ENCODE measurements at places on chromosomes 5 and 9. TPM values are rescaled to one million over a fixed set of nuclear protein-coding genes. Genes with fewer than 3 reads are reported as not detected.

- peak overlapping the region; percentile 86 for H3K27ac ChIP-seq
- H3K4me3 ChIP-seq = peak overlapping the region; percentile 93
- H3K27me3 ChIP-seq = no peaks in the 10 kb centered on the region
- DNase-seq = no peak
- H3K4me1 ChIP-seq = peaks cover 62% of the 10 kb centered on the region
Measured at GRCh38 chr9:111037356-111037707, 938 bp downstream of the LPAR1 start.

Gene FIBCD1
- not detected for total RNA-seq

Gene KCNT1
- total RNA-seq = 0.28 TPM

Gene GZMA
- 1.6 TPM for total RNA-seq

- no peak for DNase-seq
- H3K36me3 ChIP-seq = no peaks in the 10 kb centered on the region
- no peak overlapping the region for H3K27ac ChIP-seq
Measured at GRCh38 chr5:90547072-90547536, 11.5 kb upstream of the ADGRV1 start.

- DNase-seq = no peak
- no peaks in the 10 kb centered on the region for H3K36me3 ChIP-seq
- no peak overlapping the region for H3K4me3 ChIP-seq
- no peaks in the 10 kb centered on the region for H3K27me3 ChIP-seq
Measured at GRCh38 chr5:170508036-170508435, 4.2 kb downstream of the KCNIP1 start.

Gene SKP2
- 7.8 TPM for total RNA-seq

Gene FRMD3
- total RNA-seq = 5.2 TPM

Gene ASB6
- total RNA-seq = 23.0 TPM

DNA sequence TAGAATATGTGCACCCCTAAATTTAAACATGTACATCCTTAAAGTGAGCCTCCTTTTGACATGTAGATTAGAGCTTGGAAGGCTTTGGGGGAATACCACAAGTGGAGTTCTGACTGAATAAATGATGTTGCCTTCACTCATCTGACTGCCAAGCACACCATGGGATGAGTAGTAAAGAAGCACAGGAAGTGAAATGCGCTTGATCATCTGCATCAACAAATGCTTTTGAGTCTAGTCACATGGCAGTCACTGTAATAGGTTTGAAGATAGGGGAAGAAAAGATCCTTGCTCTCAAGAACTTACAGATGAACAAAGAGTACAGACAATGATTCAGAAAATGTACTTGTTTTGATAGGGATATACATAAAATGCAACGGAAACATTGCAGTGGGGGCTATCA is 62.0 kb upstream of the STARD4 start:
- no peak for DNase-seq
- no peaks in the 10 kb centered on the region for H3K4me1 ChIP-seq
- H3K27me3 ChIP-seq = no peaks in the 10 kb centered on the region
- H3K36me3 ChIP-seq = no peaks in the 10 kb centered on the region
- H3K27ac ChIP-seq = no peak overlapping the region
- no peak overlapping the region for H3K4me3 ChIP-seq

- H3K36me3 ChIP-seq = no peaks in the 10 kb centered on the region
- H3K4me3 ChIP-seq = no peak overlapping the region
- no peak for DNase-seq
Measured at GRCh38 chr5:153744751-153745150, 254.3 kb downstream of the GRIA1 start.

- no peak for DNase-seq
- H3K27me3 ChIP-seq = no peaks in the 10 kb centered on the region
- no peak overlapping the region for H3K27ac ChIP-seq
- H3K4me1 ChIP-seq = peaks cover 12% of the 10 kb centered on the region
- no peak overlapping the region for H3K4me3 ChIP-seq
Measured at GRCh38 chr5:147576646-147577535, 67.0 kb upstream of the DPYSL3 start.

DNA sequence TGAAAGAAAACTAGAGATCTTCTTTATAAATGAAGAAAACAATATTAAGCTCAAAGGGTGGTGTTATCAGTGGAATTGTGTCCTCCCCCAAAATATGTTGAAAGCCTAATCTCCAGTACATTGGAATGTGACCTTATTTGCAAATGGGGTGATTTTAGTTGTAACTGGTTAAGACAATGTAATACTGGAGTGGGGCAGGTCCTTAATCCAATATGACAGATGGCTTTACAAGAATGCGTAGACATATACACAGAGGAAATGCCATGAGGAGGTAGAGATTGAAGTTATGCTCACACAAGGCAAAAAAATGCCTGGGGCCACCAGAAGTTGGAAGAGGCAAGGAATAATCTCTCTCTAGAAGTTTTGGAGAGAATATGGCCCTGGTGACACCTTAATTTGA is 13.7 kb upstream of the TRIM32 start:
- no peak for DNase-seq
- H3K36me3 ChIP-seq = no peaks in the 10 kb centered on the region
- H3K27me3 ChIP-seq = no peaks in the 10 kb centered on the region
- no peak overlapping the region for H3K4me3 ChIP-seq
- no peak overlapping the region for H3K27ac ChIP-seq

Gene FAM78A
- 5.0 TPM for total RNA-seq

GRCh38 chr5:164722702-164723101 is 1217.3 kb downstream of the MAT2B start:
- no peaks in the 10 kb centered on the region for H3K4me1 ChIP-seq
- no peaks in the 10 kb centered on the region for H3K36me3 ChIP-seq
- H3K27ac ChIP-seq = no peak overlapping the region
- no peaks in the 10 kb centered on the region for H3K27me3 ChIP-seq
- DNase-seq = no peak

DNA sequence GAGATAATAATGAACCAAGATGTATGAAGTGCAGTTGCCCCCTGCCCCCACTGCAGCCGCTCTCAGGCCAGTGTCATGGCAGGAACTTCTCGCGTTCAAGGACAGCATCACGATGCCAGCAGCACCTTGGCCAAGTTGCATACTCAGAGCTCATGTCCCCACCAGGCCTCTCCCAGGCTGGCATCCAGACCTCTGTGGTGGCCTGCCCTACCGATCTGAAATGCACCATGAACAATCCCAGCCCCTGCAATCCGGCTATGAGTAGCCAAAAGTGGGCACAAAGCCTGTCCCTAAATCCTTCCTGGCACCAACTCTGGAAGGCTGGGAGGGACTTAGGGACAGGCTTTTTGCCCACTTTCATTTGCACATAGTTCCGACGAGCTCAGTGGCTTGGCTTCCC is 140.9 kb downstream of the PAX5 start:
- no peak for DNase-seq
- H3K27me3 ChIP-seq = no peaks in the 10 kb centered on the region
- H3K27ac ChIP-seq = no peak overlapping the region

Gene WDR31
- total RNA-seq = 5.4 TPM

DNA sequence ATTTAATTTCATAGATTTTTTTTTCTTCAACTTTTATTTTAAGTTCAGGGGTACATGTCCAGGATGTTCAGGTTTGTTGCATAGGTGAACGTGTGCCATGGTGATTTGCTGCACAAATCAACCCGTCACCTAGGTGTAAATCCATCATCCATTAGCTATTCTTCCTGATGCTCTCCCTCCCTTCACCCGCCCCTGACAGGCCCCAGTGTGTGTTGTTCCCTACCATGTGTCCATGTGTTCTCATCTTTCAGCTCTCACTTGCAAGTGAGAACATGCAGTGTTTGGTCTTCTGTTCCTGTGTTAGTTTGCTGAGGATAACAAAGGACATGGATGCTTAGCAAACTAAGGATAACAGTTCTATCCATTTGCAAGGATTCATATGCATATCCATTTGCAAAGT is 209.1 kb upstream of the ADCY2 start:
- DNase-seq = no peak
- no peak overlapping the region for H3K27ac ChIP-seq
- no peaks in the 10 kb centered on the region for H3K4me1 ChIP-seq
- H3K36me3 ChIP-seq = no peaks in the 10 kb centered on the region
- no peaks in the 10 kb centered on the region for H3K27me3 ChIP-seq
- no peak overlapping the region for H3K4me3 ChIP-seq

- H3K4me3 ChIP-seq = peak overlapping the region; percentile 57
- H3K27ac ChIP-seq = peak overlapping the region; percentile 75
- peaks cover 60% of the 10 kb centered on the region for H3K4me1 ChIP-seq
- DNase-seq = no peak
Measured at GRCh38 chr5:172716796-172717313, 54.1 kb downstream of the DUSP1 start.

Gene IL4
- total RNA-seq = not detected

GRCh38 chr9:13071921-13072320 is 207.6 kb downstream of the MPDZ start:
- H3K36me3 ChIP-seq = no peaks in the 10 kb centered on the region
- no peak for DNase-seq
- H3K4me1 ChIP-seq = no peaks in the 10 kb centered on the region
- no peak overlapping the region for H3K4me3 ChIP-seq
- no peaks in the 10 kb centered on the region for H3K27me3 ChIP-seq

Gene ARRDC3
- 83.8 TPM for total RNA-seq

GRCh38 chr9:83537331-83538171 is 650 bp downstream of the FRMD3 start:
- no peaks in the 10 kb centered on the region for H3K27me3 ChIP-seq
- H3K4me1 ChIP-seq = no peaks in the 10 kb centered on the region
- no peak for DNase-seq
- no peak overlapping the region for H3K27ac ChIP-seq
- peak overlapping the region; percentile 81 for H3K4me3 ChIP-seq

DNA sequence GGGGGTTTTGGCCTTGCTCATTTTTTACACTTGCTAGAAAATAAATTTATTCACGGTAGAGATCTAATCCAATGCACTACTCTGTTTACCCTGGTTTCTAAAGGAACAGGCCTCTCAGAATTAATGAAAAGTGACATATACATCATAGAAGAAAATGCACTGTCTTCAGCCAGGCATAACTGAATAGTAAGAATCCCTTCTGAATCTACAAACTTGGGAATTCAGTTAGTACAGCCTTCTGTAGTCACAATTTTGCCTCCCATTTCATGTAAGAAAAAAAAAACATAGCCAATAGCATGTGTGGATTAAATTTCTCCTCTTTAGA is 197.3 kb downstream of the CAAP1 start:
- H3K4me1 ChIP-seq = no peaks in the 10 kb centered on the region
- no peaks in the 10 kb centered on the region for H3K36me3 ChIP-seq
- no peak overlapping the region for H3K27ac ChIP-seq
- H3K27me3 ChIP-seq = no peaks in the 10 kb centered on the region
- no peak overlapping the region for H3K4me3 ChIP-seq

Measured in thoracic aorta (tissue), 2 donors.